ENCODE measurements at places on chromosomes 11 and 22. TPM values are rescaled to one million over a fixed set of nuclear protein-coding genes. Genes with fewer than 3 reads are reported as not detected.

- H3K27me3 ChIP-seq, result no peaks in the 10 kb centered on the region
- DNase-seq, result no peak
- no peaks in the 10 kb centered on the region for H3K4me1 ChIP-seq
- H3K36me3 ChIP-seq, result no peaks in the 10 kb centered on the region
These were observed 45.4 kb downstream of the SOX6 start for GRCh38 chr11:16310943-16311342.

Gene GSTT2B
- total RNA-seq, result not detected

Gene LDLRAD3
- not detected for total RNA-seq

GRCh38 chr11:41788177-41788576, 328.7 kb upstream of the LRRC4C start:
- H3K4me1 ChIP-seq, result no peaks in the 10 kb centered on the region
- DNase-seq, result no peak

Gene CCDC116
- not detected for total RNA-seq

DNA sequence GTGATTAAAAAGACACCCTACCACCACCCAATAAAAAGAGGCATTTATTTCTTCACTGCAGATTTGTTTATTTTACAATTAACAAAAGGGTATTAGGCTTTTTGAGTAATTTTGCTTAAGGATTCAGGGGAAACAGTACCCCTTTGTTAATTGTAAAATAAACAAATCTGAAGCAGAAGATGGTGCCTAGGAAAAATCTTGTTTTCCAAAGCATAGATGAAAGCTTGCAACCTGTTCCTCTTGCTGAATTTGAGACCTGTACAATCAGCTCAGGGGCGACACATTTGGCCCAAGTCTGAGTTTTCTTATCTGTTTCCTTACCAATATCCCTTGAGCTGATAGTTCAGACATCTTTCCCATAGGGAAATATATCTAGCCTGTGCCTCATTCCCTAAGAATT, 171.9 kb downstream of the GRIA4 start:
- no peaks in the 10 kb centered on the region for H3K27me3 ChIP-seq
- H3K4me3 ChIP-seq, result no peak overlapping the region
- no peaks in the 10 kb centered on the region for H3K36me3 ChIP-seq
- no peak overlapping the region for H3K27ac ChIP-seq
- no peaks in the 10 kb centered on the region for H3K4me1 ChIP-seq

DNA sequence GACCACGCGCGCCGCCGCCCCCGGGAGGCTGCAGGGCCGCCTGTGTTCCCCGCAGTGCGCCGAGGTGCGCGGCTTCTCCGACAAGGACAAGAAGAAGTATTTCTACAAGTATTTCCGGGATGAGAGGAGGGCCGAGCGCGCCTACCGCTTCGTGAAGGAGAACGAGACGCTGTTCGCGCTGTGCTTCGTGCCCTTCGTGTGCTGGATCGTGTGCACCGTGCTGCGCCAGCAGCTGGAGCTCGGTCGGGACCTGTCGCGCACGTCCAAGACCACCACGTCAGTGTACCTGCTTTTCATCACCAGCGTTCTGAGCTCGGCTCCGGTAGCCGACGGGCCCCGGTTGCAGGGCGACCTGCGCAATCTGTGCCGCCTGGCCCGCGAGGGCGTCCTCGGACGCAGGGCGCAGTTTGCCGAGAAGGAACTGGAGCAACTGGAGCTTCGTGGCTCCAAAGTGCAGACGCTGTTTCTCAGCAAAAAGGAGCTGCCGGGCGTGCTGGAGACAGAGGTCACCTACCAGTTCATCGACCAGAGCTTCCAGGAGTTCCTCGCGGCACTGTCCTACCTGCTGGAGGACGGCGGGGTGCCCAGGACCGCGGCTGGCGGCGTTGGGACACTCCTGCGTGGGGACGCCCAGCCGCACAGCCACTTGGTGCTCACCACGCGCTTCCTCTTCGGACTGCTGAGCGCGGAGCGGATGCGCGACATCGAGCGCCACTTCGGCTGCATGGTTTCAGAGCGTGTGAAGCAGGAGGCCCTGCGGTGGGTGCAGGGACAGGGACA, 2.7 kb downstream of the NLRP6 start:
- no peaks in the 10 kb centered on the region for H3K36me3 ChIP-seq
- H3K27me3 ChIP-seq, result peaks cover 16% of the 10 kb centered on the region
- H3K4me1 ChIP-seq, result peaks cover 48% of the 10 kb centered on the region
- H3K27ac ChIP-seq, result no peak overlapping the region
- peak overlapping the region; percentile 37 for H3K4me3 ChIP-seq
- no peak for DNase-seq

Gene ACR
- total RNA-seq, result not detected

Gene OR51A7
- total RNA-seq, result not detected

DNA sequence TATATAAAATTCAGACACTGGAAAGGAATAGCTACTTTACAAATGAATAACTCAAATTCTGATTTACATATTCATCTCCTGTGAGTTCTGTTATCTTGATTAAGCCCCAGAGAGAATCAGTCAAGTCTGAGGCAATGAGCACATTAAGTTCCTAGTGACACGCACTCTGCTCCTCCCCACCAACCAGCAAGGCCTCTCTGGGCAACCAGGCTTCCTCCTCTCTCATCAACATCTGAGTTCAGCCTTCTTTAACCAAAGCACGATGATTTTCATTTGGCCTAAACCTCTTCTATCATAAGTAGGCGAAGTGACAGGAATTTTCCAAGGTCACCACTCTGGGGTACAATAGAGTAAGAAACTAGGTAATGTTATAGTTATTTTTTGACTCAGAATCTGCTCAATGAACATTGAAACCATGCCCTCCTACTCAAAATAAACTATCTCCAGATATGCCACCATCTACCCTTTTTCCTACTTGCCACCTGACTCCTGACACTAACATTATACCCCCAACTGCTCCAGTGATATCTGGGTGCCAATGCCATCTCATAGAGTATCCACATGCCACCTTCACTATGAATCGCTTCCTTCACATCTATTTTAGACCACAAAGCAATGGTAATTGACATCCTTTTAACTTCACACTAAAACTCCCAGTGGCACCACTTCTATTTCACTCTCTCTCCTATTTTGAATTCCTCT, 114.8 kb downstream of the FAM76B start:
- H3K4me3 ChIP-seq, result peak overlapping the region; percentile 33
- H3K4me1 ChIP-seq, result peaks cover 37% of the 10 kb centered on the region
- no peaks in the 10 kb centered on the region for H3K36me3 ChIP-seq
- DNase-seq, result peak; percentile 60
- no peaks in the 10 kb centered on the region for H3K27me3 ChIP-seq

DNA sequence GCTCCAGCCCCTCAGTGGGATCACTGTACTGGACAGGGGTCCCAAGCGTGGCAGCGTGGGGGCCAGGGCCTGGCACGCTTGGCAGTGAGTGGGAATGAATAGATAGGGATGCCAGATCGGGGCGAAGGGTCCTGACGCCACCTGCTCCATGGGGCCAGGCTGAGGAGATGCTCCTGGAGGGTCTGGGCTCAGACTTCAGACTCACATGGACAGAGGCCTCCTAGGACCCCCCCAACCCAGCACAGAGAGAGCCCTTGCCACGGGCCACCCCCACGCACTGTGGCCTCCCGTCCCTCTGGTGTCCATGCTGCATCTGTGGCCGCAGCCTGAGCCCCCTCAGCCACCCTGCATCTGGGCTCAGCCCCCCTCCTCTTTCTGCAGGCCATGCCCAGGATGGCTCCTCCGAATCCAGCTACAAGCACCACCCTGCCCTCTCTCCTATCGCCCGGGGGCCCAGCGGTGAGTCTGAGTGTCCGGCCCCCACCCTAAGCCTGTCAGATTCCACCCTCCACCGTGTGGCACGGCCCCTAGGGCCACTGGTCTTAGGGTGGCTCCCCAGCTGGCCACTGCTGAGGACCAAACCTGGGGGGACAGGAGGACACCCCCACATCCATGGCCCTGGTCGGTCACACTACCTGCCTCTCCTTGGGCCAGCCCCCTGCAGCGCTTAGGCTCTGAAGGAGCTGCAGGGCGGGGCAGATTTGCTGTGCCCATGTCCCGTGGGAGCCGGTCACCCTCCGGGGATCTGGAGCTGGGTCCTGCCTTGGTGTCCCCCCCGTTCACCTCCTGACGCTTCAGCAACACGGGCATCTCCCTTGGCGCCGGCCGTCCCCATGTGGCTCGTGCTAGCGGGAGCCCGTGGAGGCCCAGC, 2.7 kb downstream of the MUC5AC start:
- no peaks in the 10 kb centered on the region for H3K27me3 ChIP-seq
- H3K36me3 ChIP-seq, result no peaks in the 10 kb centered on the region
- DNase-seq, result no peak
- no peak overlapping the region for H3K4me3 ChIP-seq

- no peaks in the 10 kb centered on the region for H3K36me3 ChIP-seq
- H3K4me1 ChIP-seq, result no peaks in the 10 kb centered on the region
- H3K27me3 ChIP-seq, result peaks cover 9% of the 10 kb centered on the region
- H3K27ac ChIP-seq, result no peak overlapping the region
- H3K4me3 ChIP-seq, result no peak overlapping the region
These were observed 148.3 kb downstream of the TEAD1 start for GRCh38 chr11:12822392-12823022.

Gene C22orf42
- total RNA-seq, result not detected

DNA sequence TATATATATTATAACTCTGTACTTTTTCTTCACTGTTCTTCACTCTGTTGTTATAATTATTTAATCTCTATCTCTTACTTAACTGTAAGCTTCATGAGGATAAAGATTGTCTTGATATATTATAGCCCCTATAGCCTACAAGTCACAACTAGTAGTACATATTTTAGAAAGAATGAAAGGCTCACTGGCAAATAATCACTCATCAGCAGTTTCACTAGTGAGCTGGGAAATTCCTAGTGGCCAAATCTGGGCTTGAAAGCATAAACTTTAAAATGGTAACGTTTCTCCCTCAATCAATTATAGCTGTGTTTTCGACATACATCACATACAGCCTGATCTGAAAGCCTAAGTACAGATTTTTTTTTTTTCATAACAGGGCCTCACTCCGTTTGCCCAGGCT, 42.5 kb downstream of the CTSC start:
- H3K27ac ChIP-seq, result no peak overlapping the region
- peaks cover 58% of the 10 kb centered on the region for H3K36me3 ChIP-seq
- no peak overlapping the region for H3K4me3 ChIP-seq
- H3K4me1 ChIP-seq, result peaks cover 3% of the 10 kb centered on the region
- H3K27me3 ChIP-seq, result no peaks in the 10 kb centered on the region
- no peak for DNase-seq

DNA sequence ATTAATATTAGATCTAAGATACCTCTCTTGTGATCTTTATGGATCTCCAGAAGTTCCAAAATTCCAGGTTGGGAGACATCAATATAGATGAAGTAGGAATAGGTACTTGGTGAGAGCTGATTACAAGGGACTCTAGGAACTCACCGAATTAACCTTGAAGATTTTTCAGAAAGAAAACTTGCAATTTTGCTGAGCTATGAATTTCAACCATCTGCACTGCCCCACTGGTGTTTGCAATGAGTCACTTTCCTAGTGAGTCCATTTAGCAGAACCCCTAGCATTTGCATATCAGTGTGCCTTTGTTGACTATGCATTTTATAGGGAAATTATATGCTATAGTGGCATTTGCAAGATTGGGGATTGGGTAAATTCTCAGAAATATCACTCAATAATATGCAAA, 122.0 kb downstream of the CTNND1 start:
- H3K27ac ChIP-seq, result no peak overlapping the region
- H3K4me1 ChIP-seq, result no peaks in the 10 kb centered on the region
- DNase-seq, result no peak
- H3K4me3 ChIP-seq, result no peak overlapping the region
- H3K36me3 ChIP-seq, result no peaks in the 10 kb centered on the region
- no peaks in the 10 kb centered on the region for H3K27me3 ChIP-seq

Measured in CD4-positive, CD25-positive, alpha-beta regulatory T cell (primary cell).